ENCODE measurements at places on chromosomes 2 and 18. TPM values are rescaled to one million over a fixed set of nuclear protein-coding genes. Genes with fewer than 3 reads are reported as not detected.
A peak's percentile ranks its signal among the peaks of the same experiment; 100 is the strongest.

The VWC2L gene
- polyA plus RNA-seq, result 0.22 TPM

The GPR55 gene
- 0.19 TPM for polyA plus RNA-seq

The ARHGAP15 gene
- 4.5 TPM for polyA plus RNA-seq

The DNAH7 gene
- 6.1 TPM for polyA plus RNA-seq

The CTAGE1 gene
- polyA plus RNA-seq, result not detected

The ANKRD44 gene
- 13.3 TPM for polyA plus RNA-seq

The SRD5A2 gene
- 0.10 TPM for polyA plus RNA-seq

The KRCC1 gene
- 57.0 TPM for polyA plus RNA-seq

The EPB41L3 gene
- 60.3 TPM for polyA plus RNA-seq

The TTN gene
- polyA plus RNA-seq, result 1.2 TPM

The EFR3B gene
- 8.2 TPM for polyA plus RNA-seq

The GALNT5 gene
- 0.41 TPM for polyA plus RNA-seq

The EVA1A gene
- 16.3 TPM for polyA plus RNA-seq

The SP3 gene
- 104 TPM for polyA plus RNA-seq

- DNase-seq, result no peak
These were observed 292.1 kb downstream of the EXOC6B start for GRCh38 chr2:72533765-72534164.

GRCh38 chr2:203734276-203734983 is 28.0 kb downstream of the CD28 start:
- DNase-seq, result no peak

DNA sequence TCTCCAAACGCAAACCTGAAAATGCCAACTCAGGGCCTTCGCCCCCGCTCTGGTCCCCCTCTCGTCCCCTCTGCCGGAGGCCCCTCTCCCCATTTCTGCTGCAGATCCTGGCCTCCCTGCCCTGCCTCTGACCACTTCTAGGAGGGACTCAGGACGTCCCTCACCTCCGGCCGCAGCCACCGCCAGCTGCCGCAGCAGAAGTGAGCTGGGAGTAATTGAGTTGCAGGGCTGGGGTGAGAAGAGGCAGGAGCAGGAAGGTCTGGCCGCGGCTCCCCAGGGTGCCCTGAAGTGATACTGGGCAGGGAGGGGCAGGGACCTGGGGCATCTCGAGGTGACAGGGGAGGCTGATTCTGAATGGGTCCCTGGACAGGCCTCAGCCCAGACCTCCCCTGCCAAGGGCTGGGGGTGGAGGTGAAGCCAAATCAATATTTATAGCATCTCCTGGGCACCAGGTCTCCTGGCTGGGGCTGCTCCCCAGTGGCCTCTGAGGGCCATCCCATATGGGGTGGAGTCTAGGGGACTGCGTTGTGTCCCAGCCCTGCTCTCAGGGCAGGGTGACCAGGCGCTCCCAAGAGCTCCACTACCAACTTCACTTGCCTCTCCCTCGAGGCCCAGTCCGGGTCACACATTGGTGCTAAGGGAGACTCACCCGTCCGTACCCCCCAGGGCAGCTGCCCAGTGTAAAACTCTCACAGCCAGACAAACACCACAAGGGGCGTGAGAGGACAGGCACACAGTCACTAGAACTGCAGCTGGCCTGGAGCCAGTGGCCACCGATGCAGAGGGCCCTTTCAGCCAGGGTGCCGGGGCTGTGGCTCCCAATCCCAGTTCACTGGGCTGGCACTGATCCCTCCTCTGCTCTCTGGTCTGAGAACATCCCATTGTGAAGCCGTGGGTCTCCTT is 33.0 kb downstream of the KCNIP3 start:
- no peak for DNase-seq

DNA sequence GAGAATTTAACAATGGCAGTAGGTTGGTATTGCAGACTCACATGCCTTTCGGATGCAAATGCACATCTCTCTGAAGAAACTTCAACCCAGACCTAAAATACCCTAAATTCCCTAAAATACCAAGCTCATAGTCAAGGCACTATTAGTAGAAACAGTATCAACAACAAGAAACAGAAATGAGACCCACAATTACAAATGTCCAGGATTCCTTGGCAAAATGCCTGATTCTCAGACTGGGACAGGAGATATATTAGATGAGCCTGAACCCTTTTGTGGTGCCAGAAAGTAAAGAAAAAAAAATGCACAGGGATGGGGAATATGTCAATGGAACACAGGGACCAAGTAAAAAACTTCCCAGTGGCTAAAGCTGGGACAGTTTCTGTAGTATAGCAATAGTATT is 77.2 kb downstream of the NAT8 start:
- no peak for DNase-seq

GRCh38 chr2:55732854-55733253 is 39.2 kb upstream of the PNPT1 start:
- DNase-seq, result no peak

DNA sequence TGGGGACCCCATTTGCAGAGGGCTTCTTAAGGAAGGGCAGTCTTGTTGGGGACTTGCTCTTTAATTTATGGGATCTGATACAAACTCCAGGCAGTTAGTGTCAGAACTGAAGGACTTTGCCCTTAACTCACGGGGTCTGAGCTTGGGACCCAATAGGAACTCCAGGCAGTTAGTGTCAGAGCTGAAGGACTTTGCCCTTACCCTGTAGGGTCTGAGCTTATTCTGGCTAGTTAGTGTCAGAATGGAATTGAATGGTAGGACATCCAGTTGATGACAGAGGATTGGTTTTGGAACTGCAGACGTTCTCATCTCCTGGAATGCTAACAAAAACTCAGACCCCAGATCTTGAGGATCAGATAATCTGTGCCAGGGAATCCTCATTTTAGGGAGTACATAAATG is 256.9 kb upstream of the COPS8 start:
- DNase-seq, result no peak

GRCh38 chr2:144858211-144858610 is 338.3 kb upstream of the ZEB2 start:
- no peak for DNase-seq

GRCh38 chr2:42345986-42346385 is 15.0 kb downstream of the COX7A2L start:
- no peak for DNase-seq

- no peak for DNase-seq
These were observed 104.9 kb upstream of the TANK start for GRCh38 chr2:161055289-161055688.

DNA sequence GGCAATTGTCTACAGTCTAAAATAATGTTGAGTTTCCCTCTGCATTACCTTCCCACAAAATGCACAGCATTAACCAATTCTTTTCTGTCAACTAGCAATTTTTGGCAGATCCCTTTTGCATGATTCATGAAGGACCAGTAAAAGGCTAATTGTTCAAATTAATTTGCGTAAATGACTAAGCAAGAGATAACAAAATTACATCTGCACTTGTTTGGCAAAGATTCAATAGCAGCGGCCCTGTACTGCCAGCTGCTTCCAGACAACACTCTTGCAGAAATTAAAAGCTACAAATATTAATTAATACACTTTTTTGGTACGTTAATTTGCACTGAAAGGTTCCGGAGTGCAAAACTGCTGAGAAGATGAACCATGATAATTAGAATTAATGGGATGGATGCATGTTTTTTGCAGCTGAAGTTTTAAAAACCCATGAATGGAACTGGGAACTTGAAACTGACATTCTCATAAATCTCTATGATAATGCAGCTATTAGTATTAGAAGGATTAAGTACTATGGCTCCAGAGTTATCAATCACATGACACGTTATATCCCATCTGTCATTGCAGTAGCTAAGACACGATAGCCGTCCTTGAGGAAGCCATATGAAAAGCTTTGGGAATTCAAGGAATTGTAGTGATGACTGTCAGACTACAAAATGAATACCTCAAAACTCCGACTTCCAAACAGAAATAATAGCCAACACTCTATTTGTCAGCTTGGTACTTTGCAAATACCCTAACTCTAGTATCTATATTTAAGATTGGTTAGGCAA is 1268.3 kb upstream of the ACVR2A start:
- no peak for DNase-seq

GRCh38 chr2:229882583-229882982 is 39.2 kb downstream of the TRIP12 start:
- no peak for DNase-seq

DNA sequence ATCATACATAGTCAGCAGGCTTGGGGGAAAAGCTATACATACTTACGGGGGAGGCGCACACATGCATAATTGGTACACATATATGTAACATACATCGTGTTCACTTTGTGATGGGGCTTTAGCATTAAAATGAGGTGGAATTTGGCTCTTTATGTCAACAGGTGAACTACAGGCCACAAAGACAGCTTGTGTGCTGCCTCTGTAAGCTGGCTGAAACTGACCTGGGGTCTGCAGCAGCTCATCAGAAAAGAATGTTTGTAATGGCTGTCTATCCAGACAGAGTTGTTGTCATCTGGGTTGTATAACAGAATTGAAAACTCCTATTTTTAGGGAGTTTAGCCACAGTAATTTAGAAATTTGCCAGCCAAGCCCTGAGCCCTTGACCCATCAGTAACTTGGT is 4.7 kb upstream of the KCNG3 start:
- no peak for DNase-seq

- DNase-seq, result no peak
These were observed 58.8 kb upstream of the CAPN13 start for GRCh38 chr2:30865892-30866681.

- no peak for DNase-seq
These were observed 334.3 kb upstream of the VWC2L start for GRCh38 chr2:214076527-214076926.

- no peak for DNase-seq
These were observed 308.5 kb downstream of the NOL4 start for GRCh38 chr18:33916200-33916599.

GRCh38 chr2:113058411-113058994 is 495 bp upstream of the IL36RN start:
- no peak for DNase-seq

DNA sequence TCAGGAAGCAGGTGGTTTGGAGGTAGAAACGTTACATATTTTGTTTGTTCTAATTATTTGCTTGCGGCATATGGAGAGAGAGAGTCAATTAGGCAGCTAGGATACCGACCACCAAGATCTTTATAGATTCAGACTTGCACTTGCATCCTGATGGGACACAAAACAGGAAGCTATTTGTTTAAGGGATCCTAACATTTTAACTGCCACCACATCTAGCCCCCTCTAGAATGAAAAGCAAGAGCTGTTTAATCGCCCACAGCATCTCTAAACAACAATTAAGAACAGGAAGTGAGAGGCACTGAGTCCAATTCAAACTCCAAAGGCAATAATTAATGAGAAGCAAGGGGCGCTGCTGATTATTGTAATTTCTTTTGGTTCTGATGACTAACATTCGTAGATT is 182.0 kb upstream of the LINC00305 start:
- DNase-seq, result no peak

DNA sequence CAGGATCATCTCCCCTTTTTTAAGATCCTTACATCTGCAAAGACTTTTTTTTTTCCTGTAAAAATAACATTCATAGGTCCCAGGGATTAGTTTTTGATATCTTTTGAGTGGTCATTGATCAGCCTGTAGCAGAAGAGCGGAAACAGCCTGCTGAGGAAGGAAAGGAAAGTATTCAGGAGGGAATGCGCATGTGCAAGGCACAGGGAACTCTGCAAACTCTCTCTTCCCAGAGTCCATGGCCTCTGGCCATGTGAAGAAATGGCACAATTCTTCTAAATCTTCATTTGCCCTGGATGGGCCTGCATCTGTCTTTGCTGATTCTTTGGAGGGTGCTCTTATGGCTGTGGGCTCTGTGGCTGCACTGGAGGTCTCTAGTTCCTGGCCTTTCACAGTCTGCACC is 60.1 kb upstream of the SKOR2 start:
- DNase-seq, result no peak

DNA sequence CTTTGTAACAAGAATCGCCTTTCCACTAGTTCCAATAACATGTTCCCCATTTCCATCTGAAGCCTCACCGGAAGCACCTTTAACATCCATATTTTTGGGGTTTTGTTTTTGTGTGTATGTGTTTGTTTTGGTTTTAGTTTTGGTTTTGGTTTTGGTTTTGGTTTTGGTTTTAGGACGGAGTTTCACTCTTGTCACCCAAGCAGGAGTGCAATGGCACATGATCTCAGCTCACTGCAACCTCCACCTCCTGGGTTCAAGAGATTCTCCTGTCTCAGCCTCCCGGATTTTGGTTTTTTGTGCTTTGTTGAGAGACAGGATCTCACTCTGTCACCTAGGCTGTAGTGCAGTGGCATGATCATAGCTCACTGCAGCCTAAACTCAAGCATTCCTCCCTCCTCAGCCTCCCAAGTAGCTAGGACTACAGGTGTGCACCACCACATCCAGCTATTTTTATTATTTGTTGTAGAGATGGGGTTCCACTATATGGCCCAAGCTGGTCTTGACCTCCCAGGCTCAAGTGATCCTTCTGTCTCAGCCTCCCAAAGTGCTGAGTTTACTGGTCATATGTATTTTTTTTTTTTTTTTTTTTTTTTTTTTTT is 36.3 kb downstream of the TGOLN2 start:
- no peak for DNase-seq

DNA sequence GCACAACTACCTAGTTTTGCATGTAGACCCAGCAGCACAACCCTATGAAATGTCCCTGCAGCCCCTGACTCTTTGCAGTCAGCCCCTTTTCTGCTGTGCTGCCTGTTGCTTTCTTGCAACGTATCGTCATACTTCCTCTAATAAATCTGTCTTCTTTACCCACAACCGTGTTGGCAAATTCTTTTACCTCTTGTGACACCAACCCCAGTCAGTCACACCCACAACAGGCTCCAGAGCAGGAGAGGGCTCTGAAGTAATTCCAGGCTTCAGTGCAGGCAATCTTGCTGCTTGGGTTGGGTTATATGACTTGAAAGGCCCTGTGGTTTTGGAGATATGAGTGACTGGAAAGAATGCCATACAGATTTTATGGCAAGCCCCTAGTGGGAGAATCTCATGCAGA is 79.1 kb upstream of the KCNH7 start:
- DNase-seq, result no peak

DNA sequence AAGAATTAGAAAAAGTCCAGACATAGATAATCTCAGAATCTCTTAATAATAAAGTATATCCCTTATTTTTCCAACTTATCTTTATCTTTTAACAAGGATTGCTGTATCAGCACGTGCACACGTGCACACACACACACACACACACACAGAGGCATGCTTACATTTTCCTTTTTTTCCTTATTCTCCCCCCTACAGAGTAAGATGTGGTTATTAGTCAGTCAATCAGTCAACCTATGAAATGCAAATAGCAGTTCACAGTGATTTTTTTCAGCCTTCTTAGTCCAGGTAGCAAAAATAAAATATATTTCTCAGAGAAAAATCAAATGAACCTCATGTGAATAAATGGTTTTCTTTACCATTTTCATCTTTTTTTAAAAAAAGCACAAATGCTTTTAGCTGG is 506.2 kb upstream of the SLC39A10 start:
- no peak for DNase-seq

GRCh38 chr2:25521665-25522387 is 151.6 kb downstream of the DTNB start:
- peak; percentile 69 for DNase-seq

- peak; percentile 40 for DNase-seq
These were observed 401.4 kb downstream of the NBAS start for GRCh38 chr2:15159751-15160177.

All from renal pelvis (tissue), 12 donors.